ENCODE measurements at places on chromosomes 6 and 20.

- no peak for DNase-seq
Measured at GRCh38 chr6:39335780-39336545, 13.5 kb upstream of the KCNK16 start.

- DNase-seq, result no peak
Measured at GRCh38 chr6:22666586-22666985, 97.2 kb downstream of the HDGFL1 start.

GRCh38 chr20:18481596-18481995 is 14.4 kb downstream of the POLR3F start:
- DNase-seq, result no peak

DNA sequence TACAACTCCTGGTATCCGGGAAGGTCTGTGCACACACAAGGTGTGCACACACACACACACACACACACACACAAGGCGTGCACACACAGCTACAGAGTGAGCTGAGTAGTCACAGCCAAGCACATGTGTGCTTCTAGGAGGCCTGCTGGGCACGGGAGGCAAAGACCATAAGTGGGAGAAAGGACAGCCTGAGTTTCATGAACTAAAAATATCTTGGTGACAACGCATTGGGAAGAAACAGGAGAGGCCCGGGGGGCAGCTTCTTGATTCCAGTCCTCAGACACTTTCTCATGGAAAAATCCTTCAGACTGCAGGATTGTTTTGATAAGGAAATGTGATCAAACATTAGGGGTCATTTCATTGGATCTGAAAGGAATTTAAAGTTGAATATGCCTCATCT is 2.6 kb downstream of the TRAF3IP2 start:
- no peak for DNase-seq

- DNase-seq, result no peak
Measured at GRCh38 chr6:79404261-79404660, 133.0 kb downstream of the LCA5 start.

DNA sequence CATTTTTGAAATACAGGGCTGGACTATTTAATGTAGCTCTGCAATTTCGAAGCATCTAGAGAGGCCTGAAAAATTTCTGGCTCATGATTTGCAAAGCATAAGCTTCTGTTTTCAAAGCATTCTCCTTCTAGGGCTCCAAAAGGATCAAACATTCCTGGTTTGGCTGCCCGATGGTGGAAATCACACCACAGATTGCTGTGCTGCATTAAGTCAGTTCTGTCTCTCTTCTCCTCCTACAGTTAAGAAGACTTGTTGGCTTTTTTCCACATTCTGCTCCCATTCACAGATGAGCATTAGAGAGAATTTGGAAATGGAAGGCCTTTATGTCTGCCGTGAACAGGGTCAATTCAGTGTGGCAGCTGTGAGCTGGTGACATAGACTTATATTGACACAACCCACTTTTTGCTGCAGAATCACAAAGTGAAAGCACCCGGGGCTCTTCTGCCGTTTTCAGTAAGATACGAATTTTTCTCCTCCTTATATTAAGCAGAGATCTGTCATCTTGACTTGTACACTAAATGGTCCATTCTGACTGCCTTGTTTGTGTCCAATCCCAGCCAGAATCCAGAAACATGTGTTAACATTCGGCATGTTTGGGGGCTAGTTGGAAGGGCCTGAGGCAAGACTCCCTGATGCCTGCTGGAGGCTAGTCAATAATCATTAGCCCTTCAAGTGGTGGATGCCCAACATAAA is 330.8 kb upstream of the DEFB112 start:
- no peak for DNase-seq

DNA sequence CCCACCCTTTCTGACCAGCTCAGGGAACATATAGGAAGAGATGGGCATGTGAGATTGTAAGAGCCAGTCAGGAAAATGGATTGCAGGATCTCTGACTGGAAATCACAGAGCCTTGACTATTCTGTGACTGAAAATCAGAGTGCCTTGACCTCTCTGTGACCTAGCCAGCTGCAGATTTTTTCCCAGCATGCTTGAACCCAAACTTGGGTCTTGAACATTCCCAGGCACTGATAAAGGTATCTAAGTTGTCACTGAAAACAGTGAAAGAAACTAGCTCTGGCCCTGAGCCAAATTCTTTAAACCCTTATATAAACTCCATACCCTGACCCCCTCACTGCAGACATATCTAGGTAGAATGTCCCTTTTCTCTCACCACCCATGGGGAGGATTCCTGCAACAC is 2.3 kb upstream of the ZNF165 start:
- no peak for DNase-seq

GRCh38 chr6:150722614-150723344 is 123.1 kb downstream of the PLEKHG1 start:
- no peak for DNase-seq

DNA sequence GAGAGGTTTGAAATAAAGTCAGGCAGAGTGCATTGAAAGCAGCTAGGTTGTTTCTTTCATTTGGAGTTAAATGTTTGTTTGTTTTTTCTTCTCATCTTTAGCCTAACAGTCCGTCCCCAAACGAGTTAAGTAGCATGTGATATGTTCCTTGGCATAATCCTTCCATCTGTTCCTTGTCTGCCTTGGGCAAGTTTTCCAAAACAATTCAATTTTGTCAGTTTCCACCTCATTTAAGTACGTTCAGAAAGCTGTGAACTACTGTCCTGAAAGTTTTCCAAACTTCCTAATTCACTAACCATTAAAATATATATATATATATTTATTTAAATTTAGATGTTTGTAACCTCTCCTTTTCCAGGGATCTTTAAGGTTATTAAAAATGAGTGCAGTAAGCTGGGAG is 61.8 kb upstream of the HDAC2 start:
- no peak for DNase-seq

DNA sequence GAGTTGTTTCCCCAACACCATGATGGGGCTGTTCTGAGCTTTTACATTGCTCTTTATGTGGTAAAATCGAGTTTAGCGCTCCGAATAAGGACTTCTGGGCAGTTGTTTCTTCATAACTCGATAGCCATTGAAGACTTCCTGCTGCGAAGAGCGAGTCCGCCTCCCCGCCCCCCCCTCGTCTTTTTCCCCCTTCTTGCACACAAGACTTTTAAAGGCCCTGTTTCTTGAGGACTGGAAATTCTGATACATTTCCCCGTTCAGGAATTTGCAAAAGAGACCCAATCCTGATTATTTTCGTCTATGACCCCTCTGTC is 1.5 kb upstream of the CITED2 start:
- DNase-seq, result no peak

GRCh38 chr20:13822459-13822858 is 37.6 kb downstream of the NDUFAF5 start:
- no peak for DNase-seq

GRCh38 chr6:155247618-155248007 is 16.2 kb upstream of the CLDN20 start:
- no peak for DNase-seq

- DNase-seq, result no peak
Measured at GRCh38 chr20:55239269-55239668, 763.9 kb downstream of the DOK5 start.

DNA sequence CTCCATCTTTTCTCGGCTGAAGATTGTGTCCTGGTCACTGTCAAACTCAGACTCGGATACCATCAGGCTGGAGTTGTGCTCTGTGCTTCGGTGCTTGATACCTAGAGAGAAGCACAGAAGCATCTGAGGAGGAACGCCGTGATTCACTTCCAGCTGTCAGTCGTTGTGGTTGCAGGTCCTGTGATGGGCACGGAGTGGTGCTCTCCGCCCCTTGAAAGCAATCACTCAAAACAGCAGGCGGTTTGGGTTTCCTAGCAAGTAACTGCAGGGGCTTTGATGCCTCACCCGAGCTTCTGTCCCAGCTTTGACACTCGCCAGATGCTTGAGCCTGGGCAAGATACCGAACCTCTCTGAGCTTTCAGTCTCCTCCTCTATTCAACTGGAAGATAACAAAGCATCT is 52.5 kb downstream of the ALDH5A1 start:
- DNase-seq, result no peak

Data from stimulated activated CD8-positive, alpha-beta memory T cell treated with anti-CD3 and anti-CD28 coated beads, Interleukin-4, amount 100 ng/mL, for 4 hours (primary cell).